Right forelimb (tissue), 1 donor: ENCODE measurements at places on chromosomes 2 and 18.

DNA sequence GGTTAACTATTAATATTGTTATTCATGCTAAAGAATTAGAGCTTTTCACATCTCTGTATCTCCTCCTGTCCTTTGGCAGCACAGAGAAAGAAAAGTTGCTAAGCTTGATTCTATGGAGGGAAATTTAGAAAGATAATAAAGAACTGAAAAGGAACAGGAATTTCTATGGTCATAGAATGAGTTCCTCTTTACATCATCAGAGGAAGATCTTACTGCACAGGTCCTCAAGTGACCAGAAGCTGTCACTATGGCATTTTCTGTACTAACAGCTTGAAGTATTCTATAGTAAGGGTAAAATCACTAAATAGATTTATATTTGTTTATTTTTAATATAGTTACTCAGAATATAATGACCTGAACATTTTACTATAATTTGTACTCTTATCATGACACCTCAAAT lies 6.0 kb upstream of the PRKD3 start:
- DNase-seq, result no peak

DNA sequence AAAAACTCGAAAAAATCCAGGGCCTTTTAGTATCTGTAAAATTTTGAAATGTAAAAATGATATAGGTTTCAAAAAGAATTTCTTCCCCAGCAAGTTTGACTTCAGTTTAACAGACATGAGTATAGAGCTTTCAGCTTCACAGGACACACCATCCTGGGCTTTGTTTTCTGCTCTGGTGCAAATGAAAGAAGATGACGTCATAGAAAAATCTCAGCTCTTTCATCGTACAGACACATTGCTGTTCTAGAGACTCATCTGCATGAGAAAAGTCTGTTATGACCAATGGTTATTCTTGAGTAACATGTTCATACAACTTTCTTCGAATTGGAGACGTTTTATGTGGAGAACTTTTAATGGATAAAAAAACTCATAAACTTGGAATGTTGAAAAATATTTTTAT lies 111.7 kb upstream of the DYNAP start:
- no peak for DNase-seq

- no peak for DNase-seq
Measured at GRCh38 chr2:126774761-126775160, 118.8 kb downstream of the GYPC start.

GRCh38 chr2:167504695-167505094 lies 616.4 kb downstream of the XIRP2 start:
- no peak for DNase-seq

- DNase-seq, result no peak
Measured at GRCh38 chr2:152609699-152610098, 107.6 kb downstream of the PRPF40A start.

- no peak for DNase-seq
Measured at GRCh38 chr2:13114391-13114790, 397.7 kb downstream of the TRIB2 start.

- no peak for DNase-seq
Measured at GRCh38 chr2:109067631-109068125, 61.3 kb upstream of the SH3RF3 start.

DNA sequence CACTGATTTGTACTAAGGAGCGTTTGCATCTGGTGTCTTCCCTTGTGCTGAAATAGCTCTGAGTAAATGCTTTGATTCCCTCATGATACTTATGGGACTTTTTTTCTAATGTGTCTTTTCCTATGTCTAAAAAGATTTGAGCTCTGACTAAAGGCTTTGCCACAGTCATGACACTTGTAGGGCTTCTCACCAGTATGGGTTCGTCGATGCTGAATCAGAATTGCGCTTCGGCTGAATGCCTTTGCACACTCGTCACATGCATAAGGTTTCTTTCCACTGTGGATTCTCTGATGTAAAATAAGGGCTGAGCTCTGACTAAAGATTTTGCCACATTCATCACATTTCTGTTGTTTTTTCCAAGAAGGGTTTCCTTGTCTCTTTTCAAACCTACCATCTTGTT lies 8.0 kb downstream of the ZNF396 start:
- DNase-seq, result no peak

- DNase-seq, result no peak
Measured at GRCh38 chr2:54419388-54419787, 36.7 kb upstream of the SPTBN1 start.

DNA sequence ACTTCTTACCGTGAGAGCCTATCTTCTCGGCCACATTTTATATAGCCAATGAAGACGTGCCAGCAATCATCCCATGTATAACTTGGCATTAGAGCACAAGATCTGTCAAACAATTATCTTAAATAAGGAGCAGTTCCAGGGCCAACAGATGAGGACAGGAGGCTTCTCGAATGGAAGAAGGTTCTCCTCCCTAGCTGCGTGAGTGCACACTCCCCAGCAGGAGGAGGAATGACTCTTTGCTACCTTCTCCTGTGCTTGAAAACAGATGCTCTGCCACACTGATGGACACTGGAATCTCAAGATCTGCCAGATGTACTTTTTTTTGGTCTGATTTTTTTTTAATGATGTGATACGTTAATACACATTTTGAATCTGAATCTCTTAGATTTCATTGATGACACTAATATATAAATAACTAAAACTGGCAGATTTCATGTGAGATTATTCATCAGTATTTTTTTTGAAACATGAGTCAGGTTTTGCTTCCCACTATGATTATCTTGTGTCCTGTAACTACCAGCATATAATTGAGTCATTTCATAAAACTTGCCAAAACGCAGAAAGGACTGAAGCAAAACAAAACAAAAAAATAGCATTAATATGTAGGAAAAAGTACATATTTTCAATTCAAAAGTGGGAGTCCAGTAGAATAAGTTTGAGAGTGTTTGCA lies 626 bp upstream of the VIT start:
- DNase-seq, result no peak

- DNase-seq, result no peak
Measured at GRCh38 chr2:220051716-220052115, 424.3 kb downstream of the SLC4A3 start.
